Bronchial epithelial cell (primary cell): ENCODE measurements at places on chromosomes 12 and 14.

GRCh38 chr12:116320791-116321217, 43.3 kb upstream of the MED13L start:
- DNase-seq: peak; percentile 46

- peak; percentile 96 for DNase-seq
Observed at GRCh38 chr14:68548194-68549076, 244.4 kb downstream of the ZFP36L1 start.

DNA sequence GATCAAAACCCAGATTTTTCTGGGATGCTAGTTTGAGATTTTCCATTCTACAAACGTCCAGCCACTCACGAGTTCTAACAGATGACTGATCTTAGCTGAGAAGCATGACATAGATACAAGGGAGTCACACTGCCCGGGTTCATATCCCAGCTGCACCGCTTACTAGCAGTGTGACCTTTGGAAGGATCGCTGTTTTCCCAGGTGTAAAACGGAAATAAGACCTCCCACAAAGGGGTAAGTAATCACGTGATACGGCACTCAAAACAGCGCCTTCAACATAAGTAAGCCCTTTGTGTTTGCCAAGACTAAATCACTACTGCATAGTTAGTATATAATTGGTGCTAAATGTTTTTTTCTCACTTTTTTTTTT, 624 bp upstream of the PWP1 start:
- DNase-seq: peak; percentile 29

- peak; percentile 40 for DNase-seq
Observed at GRCh38 chr14:65958664-65959562, 527.3 kb upstream of the CCDC196 start.

DNA sequence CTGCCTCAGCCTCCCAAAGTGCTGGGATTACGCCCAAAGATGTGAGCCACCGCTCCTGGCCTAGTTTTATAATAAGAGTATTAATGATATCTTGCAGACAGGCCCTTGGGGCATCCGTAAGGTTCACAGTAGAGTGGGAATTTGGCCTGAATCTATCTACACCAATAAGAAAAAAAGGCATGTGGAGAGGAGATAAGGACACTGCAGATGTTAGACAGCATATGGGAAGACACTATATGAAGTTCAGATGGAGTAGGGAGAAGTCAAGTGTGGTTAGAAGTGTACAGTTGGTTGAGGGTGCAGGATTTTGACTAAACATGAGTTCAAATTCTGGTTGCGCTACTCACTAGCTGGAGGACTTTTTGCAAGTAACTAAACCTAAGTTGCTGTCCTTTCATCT, 8.5 kb upstream of the TTC8 start:
- no peak for DNase-seq

DNA sequence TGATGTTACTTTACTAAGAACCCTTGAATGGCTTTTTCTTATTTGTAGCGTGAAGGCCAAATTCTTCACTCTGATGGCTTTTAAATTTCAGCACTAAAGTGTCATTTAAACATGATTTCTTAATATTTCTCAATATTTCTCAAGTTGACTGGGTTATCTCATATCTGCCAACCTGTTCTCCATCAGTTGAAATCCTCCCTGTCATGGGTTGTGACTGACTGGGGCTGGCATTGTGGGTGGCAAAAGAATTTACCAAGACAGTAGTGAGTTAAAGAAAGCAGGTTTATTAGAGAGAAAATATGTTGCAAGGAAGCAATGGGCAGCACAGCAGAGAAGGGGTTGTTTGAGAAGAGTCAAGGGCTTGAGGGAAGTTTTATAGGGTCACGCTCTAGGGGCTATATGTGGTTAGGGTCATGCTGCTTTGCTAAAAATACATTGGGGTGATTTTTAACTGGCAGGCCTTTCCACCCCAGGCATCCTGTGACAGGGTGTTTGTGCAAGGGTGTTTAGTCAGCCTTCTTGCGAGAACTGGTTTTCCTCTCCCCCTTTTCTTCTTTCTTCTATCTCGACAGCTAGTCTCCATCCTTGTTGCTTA, 232.8 kb upstream of the SEL1L start:
- DNase-seq: no peak

GRCh38 chr14:28901631-28902030, 135.0 kb downstream of the FOXG1 start:
- no peak for DNase-seq

- peak; percentile 72 for DNase-seq
Observed at GRCh38 chr12:15423629-15424028, 101.3 kb downstream of the PTPRO start.

GRCh38 chr14:50740856-50741255, 72.8 kb upstream of the SAV1 start:
- DNase-seq: no peak

- no peak for DNase-seq
Observed at GRCh38 chr12:108371801-108372344, 32.8 kb upstream of the CMKLR1 start.

GRCh38 chr12:122489038-122489437, 11.7 kb downstream of the ZCCHC8 start:
- DNase-seq: no peak

DNA sequence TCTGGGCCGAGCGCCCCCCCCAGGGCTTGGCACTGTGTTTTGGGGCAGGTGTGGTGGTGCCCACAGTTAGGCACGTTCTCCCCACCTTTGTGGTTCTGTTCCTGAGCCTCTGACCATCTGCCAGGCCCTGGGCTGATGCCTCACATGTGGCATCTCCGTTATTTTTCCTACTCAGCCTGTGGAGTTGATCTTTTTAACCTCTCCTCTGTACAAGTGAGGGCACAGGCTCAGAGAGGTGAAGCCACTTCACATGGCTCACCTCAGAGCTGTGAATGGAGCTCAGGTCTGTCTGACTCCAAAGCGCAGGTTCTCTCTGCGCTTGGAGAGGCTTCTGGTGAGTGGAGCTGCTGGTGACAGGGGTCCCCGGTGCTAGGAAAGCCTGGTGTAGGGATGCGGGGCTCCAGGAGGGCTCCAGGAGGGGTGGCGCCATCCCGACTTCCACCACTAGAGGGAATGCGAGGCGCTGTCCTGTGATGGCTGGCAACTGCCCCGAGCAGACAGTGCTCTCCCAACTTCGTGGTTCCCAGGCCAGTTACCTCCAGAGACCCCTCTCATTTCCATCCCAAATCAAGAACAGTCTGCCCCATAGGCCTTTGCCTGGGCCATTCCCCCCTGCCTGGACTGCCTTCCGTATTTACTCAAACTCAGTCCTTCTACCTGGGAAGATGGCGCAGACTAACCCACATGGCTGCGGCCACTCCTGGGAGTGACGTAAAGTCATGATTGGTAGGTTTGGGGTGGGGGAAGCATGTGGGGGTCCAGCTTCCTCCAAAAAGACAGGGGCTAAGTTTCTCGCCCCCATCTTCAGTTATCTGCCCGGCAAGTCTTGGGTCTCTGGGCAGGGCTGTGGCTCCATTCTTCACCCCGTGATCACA, 9.9 kb downstream of the BCL7A start:
- peak; percentile 15 for DNase-seq

GRCh38 chr12:42017051-42017450, 127.6 kb downstream of the GXYLT1 start:
- DNase-seq: no peak

GRCh38 chr14:94505206-94505605, 4.1 kb downstream of the SERPINA12 start:
- DNase-seq: no peak

DNA sequence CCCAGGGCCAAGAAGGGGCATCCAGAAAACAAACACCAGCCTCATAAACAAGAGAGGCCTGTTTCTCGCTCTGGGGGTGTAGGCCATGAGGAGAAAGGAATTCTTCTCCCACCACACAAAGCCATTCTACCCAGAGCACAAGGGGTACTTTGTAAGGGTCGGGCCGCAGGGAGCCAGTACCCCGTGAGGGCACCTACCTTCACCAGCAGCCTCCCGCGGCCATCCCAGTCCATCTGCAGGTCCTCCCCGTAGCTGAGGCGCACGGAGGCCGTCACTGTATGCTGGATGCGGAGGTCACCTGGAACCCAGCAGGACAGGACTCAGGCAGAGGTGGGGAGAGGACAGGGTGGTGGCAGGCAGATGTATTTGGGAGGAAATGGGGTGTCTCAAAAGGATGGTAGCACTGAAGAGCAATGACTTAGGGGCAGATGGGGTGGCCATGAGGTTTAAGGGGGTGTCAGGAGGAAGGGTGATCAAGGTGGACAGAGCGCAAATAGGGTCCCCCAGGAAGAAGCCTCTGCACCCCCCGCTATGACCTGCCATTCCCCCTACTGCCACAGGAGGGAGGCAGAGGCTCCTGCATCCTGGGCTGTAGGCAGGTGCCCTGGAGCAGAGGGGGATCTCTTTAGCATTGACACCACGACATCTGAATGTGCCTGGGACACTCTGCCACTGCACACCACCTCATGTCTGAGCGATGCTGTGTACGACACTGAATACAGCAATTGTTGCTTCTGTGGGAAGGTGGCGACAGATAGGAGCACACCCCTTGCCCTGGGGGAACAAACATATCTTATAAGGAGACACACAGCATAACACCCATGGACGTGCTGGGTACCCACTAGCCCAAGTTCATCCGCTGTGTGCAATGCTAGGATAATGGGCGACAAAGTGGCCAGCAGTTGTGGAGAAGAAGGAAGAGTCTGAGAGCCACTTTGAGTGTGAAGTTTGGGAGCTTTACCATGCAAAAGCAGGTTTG, 61.4 kb downstream of the VWF start:
- DNase-seq: no peak

GRCh38 chr14:103194256-103195045, 71.2 kb downstream of the TNFAIP2 start:
- DNase-seq: peak; percentile 74

GRCh38 chr12:40310211-40310610, 85.4 kb downstream of the LRRK2 start:
- DNase-seq: no peak

DNA sequence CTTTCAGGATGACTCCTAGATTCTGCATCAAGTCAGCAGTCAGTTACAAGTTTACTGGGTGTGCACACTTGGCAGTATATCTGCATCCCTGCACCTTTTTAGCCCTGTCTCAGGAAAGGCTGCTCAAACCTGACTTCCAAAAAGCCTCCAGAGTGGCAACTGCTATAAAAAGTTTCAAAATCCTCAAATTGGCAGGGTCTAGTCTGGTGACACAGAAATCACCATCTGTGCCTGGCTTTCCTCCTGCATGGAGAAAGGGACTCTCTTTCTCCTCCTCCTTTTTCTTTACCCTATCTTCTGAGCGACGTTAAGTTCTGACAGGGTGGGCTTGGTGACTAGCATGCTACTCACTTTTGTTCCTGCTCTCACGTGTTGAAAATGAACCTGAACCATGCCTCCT, 679.5 kb downstream of the C12orf50 start:
- no peak for DNase-seq

- DNase-seq: no peak
Observed at GRCh38 chr12:51401900-51402299, 10.7 kb upstream of the GALNT6 start.

- DNase-seq: no peak
Observed at GRCh38 chr14:68366656-68367055, 426.2 kb downstream of the ZFP36L1 start.

DNA sequence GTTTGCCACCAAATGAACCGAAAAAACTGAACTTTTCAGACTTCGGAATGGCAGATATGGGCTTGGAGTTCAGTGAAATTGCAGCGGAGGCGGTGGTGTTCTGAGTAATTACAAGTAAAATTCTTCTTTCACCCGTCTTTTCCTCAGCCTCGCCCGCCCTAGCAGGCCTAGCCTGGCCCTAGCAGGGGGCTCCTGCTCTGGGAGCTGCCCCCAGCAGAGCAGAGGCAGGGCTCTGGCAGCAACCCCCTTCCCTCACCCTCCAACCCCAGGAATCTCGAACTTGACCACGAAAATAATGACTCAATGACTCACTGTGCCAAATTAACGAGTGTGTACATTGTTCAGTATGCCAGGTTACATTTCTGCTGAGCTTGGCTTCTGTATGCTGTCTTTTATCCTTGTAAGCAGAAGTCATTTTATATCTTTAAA, 1.1 kb downstream of the PAPLN start:
- peak; percentile 80 for DNase-seq

DNA sequence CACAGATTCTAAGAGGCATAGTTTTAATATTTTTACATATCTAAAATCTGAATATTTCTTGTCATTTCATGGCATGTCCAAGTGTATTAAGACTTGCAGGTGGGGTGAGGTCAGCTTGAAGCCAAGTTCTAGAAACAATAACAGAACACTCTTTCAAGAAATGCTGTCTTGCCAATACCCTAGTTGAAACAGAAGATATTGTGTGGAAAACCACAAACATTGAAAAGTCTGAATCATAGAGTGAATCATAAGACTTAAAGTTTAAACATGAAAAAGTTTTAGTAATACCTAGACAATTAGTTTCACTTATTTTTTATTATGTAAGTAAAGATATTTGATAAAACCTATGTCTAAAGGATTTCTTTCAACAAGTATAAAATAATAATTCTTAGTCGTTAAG, 191.5 kb upstream of the CAND1 start:
- DNase-seq: peak; percentile 97

- peak; percentile 60 for DNase-seq
Observed at GRCh38 chr12:55932551-55932910, 1.6 kb downstream of the DGKA start.

- DNase-seq: no peak
Observed at GRCh38 chr12:47813511-47814196, 6.0 kb downstream of the HDAC7 start.

DNA sequence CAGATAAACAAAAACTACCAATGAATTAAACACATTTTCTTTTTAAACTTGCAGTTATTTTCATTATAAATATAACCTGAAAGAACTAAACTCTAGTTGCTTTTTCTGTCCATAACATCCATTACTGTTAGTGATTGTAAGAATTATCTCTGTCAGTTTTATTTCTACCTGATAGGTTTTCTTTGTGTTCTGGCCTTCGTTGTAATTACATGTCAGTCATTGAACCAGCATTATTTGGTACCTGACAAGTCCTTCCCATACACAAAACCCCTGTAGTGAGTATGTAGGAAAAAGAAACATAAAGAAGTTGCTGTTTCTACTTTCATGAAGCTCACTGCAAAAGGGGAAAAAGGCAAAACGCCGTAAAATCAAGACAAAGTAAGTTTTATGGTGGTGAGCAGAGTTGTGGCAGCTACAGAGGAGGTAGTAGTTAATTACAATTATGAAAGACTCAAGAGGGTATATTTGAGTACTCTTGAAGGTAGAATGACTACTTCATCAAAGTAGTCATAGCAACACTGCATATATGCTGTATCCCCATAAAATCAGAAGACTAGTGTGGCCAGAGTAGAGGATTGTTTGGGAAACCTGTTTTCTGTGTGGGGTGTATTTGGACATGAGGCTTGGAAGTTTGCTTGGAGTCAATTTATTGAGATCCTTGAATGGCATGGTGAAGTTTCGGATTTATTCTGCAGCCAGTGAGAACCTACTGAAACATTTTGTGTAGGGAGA, 102.8 kb downstream of the SLC5A8 start:
- DNase-seq: no peak

GRCh38 chr12:46534327-46534840, 161.8 kb upstream of the SLC38A2 start:
- DNase-seq: no peak
